ENCODE measurements at places on chromosomes 5 and 9.

GRCh38 chr9:129201866-129202265 lies 23.8 kb upstream of the IER5L start:
- no peak for DNase-seq

- DNase-seq = no peak
These were observed 18.4 kb upstream of the RARS1 start for GRCh38 chr5:168467755-168468330.

DNA sequence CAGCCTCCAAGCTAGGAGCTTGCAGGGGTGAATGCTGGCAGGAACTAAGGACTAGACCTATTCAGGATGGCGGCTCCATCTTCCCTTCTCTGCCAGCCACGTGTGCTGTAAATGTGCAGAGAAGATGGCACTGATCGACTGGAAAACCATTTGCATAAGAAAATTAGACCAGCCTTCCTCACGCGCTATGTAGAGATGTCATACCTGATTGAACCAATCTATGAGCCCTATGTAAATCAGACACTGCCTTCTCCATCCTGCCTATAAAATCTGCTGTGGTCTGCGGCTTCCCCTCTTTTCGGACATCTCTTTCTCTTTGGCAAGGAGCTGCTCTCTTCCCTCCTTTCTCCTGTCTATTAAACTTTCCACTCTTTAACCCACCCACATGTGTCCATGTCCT lies 91.6 kb downstream of the NPR3 start:
- DNase-seq = no peak

DNA sequence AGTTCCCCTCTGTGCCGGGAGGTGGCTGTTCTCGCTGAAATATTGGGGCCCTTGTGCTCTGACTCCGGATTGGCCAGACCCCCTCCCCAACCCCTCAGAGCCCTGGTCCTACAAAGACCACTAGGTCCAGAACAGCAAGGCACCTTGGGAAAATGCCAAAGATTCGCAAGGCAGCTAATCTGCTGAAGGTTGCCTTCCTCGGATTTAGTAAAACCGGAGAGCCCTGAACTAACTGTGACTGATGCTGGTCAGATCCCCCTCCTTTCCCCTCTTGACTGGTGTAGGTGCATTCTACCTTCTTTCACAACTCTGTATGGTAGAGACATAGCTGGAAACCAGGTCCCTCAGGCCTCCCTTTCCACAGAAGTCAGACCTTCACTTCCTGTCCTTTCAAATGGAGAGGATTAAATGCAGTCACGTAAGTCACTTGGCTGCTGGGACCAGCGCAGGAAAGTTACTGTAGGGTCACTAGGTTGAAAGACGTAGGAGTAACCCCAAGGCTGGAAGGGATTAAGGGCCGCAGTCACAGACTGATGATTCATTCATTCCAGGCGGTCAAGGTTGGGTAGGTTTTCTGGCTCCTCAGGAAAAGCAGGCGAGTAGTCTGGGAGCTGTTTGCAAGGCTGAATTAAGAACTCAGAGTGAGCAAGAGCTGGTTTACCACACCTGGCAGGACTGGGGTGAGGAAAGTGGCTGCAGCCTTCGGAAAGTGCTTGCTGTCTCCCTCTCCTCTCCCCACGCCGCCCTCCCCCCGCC lies 5.3 kb downstream of the BARX1 start:
- DNase-seq = peak; percentile 27

- DNase-seq = no peak
These were observed 296 bp downstream of the ZSWIM6 start for GRCh38 chr5:61332358-61332749.

DNA sequence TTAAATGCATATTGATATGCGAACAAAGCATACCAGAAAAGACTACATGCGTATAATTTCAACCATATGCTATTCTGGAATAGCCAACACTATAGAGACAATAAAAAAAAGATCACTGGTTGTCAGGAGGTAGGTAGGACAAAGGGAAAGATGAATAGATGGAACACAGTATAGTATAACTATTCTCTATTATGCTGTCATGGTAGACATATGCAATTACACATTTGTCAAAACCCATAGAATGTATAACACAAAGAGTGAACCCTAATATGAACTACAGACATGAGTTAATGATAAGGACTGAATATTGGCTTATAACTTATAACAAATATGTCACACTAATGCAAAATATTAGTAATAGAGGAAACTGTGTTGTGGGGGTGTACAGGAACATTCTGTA lies 460.8 kb downstream of the TAF11L14 start:
- DNase-seq = no peak

DNA sequence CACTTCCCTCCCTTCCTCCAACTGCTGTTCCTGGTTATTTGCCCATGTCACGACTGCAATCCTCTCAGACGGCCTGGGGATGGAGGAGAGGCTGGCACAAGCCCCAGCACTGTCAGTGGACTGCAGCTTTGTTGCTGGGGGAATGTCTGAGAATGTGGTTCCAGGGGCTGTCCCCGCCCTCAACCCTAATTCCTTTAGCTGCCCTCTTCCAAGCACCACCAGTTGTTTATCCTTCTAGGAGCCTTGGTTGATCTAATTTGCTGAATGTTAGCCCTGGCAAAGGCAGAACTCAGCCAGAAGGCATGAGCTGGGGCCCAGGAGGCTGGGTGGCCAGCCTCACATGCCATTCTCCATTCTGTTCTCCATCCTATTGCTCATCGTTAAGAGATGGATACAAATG lies 51.6 kb downstream of the ADAM19 start:
- peak; percentile 83 for DNase-seq

DNA sequence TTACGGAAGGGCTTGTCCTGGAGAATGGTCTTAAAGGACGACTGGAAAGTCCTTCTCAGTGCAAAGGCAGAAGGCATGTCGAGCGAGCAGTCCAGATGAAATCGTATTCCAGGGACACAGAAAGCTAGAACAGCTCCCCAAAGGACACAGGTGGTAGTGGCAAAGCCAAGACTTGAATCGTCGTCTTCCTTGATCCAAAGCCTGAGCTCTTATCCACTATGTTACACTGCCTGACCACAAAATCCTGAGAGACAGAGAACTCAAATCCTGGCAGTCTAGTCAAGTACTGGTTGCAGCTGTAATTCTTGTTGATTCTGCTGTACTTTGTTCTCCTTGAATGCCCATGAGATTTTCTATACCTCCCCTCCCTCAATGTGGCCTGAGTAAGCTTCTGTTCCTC lies 198.7 kb downstream of the TARS1 start:
- no peak for DNase-seq

All from retinal pigment epithelial cell (primary cell).